ENCODE measurements at places on chromosomes 5 and 9.

GRCh38 chr5:78905084-78905938 lies 79.8 kb downstream of the ARSB start:
- DNase-seq = no peak

DNA sequence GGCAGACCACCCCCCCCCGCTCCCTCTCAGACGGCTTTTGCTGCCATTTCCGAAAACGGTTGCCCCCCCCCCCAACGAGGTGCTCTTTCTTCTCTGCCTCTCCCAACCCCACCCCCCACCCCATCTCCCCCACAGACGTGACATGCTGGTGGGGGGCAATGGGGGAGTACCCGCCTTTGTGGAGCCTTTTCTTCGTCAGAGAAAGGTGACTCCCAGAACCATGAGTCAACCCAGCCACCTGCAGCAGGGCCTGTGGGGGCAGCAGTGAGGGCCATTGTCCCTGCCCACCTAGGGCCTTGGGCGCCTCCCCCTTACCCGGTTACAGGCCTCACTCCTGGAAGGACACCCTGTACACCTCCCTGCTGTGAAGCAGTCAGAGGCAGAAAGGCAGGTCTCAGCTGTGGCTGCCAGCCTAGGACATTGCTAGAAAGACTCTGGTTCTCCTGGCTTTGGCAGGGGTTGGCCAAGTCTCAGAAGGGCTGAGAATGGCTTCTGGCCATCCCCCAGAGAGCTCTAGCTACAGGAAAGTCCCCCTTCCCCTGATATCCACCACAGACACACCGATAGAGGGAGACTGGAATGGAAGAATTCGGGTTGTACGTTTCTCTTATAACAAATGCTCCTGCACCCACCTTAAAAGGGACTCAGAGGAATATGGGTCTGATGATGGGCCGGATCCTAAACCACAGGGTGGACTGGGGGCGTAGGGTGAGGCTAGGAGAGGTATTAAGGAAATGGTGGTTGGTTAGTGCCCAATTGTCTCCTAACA lies 2.2 kb downstream of the DNAJB5 start:
- DNase-seq = no peak

- DNase-seq = no peak
Measured at GRCh38 chr9:93567271-93567959, 9.0 kb upstream of the PHF2 start.

- no peak for DNase-seq
Measured at GRCh38 chr5:105931881-105932421, 1738.8 kb downstream of the EFNA5 start.

DNA sequence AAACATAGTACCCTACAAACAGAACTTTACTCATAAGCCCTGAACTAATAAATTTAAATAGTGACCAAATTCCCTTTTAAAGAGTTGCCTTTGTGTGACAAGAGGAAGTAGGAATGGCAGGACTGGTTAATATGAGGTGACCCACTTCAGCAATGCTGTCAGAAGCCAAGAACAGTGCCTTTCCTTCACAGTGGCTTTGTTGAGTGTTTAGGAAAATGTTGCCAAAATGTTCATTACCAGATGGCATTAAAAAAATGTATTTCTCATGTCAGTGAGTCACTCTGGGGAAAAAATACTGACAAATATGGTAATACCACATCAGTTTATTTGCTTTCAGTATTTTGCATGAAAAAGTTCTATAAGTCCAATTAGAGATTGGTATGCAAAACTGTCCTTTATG lies 103.3 kb downstream of the DIRAS2 start:
- DNase-seq = no peak

DNA sequence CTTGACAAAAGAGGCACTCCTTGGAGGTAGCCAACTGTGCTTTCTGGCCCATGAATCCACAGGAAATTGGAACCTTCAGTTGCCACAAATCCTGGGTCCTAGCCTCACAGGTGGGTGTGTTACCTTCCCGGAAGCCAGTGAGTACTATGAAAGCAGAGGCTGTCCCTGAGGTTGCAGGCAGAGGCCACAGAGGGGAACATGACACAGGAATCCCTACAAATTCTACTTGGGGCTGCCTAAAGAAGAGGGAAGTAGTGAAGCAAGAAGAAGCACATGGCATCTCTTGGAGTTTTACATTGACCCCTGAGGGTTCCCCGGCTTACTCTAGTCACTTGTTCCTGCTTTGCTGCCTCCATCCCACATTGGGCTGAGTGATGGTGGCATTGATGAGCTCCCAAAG lies 2.6 kb downstream of the SLC22A5 start:
- no peak for DNase-seq

DNA sequence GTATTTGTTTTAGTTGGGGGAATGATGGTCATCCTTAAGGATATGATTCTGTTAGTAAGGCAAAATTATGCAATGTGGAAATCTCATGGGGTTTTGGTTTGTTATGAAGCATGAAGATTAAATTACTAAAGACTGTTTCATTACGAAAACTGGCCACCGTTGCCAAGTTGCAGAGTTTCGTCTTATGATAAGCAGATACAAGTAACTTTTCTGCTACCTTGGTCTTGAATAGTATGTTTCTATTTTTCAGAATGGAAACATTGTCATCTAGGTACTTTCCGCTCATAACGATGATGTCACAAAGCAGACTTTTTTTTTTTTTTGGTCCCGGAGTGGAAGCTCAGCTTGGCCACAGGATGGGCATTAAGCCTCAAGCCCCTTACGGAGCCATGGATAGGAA lies 4.2 kb downstream of the CCNI2 start:
- DNase-seq = no peak

Measured in AG04450 (cell line).